Sciatic nerve (tissue), 2 donors: ENCODE measurements at places on chromosomes 6 and 20.
A peak's percentile ranks its signal among the peaks of the same experiment; 100 is the strongest.

- DNase-seq = no peak
These were observed 649.7 kb upstream of the CHD6 start for GRCh38 chr20:42267793-42268384.

DNA sequence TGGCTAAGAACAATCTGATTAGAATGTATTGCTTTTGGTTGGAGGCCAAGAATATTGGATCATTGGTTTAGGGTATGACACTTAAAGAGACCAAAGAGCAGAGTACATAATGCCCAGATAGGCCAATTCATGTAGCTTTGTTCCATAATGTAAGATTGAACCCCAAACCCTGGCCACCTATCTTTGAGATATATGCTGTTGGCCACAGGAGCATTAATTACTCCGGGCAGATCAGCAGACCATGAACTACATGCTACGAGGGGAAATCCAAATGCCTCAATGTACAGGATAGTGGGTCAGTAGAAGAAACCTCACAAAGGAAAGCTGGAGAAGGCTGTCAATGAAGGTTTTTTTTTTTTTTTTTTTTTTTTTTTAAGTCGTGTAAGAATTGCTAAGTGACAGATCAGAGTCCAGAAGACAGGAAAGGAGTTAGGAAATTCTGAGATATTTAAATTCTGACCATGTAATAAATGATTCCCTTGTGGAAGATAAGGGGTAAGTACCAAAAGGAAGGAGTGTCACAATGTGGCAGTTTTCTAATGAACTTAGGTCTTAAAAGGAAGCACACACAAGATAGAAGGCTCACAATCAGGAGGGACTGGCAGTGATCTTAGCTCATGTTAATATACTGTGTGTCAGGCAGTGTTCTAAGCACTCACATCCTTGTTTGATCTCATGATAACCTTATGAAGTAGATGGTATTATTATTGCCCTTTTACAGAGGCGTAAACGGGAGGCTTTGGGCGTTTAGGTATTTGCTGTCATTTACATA lies 61.4 kb downstream of the CARMIL1 start:
- DNase-seq = no peak

- DNase-seq = no peak
These were observed 175.7 kb downstream of the ALDH8A1 start for GRCh38 chr6:134774201-134774638.

- DNase-seq = no peak
These were observed 14.5 kb upstream of the RGS17 start for GRCh38 chr6:153145591-153145990.

DNA sequence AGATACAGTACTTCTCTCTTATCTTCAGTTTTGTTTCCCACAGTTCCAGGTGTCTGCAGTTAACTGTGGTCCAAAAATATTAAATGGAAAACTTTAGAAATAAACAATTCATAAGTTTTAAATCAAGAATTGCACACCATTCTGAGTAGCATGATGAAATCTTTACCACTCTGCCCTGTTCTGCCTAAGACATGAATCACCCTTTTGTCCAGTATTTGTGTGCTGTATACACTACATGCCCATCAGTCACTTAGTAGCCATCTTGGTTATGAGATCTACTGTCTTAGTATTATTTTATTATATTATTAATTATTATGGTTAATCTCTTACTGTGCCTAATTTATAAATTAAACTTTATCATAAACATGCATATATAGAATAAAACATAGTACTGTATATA lies 279.0 kb downstream of the OGFRL1 start:
- DNase-seq = no peak

DNA sequence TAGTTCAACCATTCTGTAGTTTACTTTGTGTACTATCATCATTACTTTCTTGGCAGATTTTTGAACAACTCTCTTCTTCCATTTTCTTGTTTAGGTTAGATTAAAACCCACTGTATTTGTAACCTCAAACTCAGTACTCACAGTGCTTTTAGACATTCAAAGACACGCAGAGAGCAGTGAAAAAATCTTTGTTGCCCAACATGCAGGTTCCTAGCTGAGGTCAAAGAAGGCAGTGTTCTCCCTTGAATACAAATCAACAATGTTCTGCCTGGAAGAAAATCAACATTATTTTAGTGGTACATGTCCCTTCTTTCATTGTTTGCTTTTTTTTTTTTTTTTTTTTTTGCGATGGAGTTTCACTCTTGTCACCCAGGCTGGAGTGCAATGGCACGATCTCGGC lies 11.2 kb downstream of the CYB5R4 start:
- DNase-seq = no peak

GRCh38 chr6:150696190-150696589 lies 96.5 kb downstream of the PLEKHG1 start:
- no peak for DNase-seq

DNA sequence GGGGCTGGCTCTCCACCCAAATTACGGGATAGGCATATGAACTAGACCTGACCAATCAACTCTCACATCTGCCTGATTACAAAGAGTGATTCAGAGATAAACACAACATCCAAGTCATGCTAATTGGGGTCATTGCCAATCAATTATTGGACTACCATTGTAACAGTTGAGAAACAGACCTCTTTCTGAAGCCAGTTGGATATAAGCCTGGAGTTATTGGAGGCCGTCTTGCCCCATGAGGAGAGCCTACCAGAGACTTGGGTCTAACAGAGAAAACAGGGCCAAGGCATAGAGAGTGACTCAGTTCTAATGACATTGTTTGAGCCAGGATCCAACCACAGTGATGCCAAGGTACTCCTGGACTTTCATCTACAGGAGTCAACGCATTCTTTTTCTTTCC lies 39.4 kb upstream of the HIVEP2 start:
- no peak for DNase-seq

- DNase-seq = peak; percentile 61
These were observed 967 bp downstream of the SMPDL3A start for GRCh38 chr6:122790028-122790422.

GRCh38 chr20:10795286-10796026 lies 121.7 kb upstream of the JAG1 start:
- DNase-seq = no peak

GRCh38 chr6:152416652-152417051 lies 220.5 kb downstream of the SYNE1 start:
- DNase-seq = no peak

GRCh38 chr20:23047001-23047737 lies 2.3 kb downstream of the THBD start:
- no peak for DNase-seq

GRCh38 chr6:83193747-83194566 lies 800 bp downstream of the RWDD2A start:
- DNase-seq = peak; percentile 68

DNA sequence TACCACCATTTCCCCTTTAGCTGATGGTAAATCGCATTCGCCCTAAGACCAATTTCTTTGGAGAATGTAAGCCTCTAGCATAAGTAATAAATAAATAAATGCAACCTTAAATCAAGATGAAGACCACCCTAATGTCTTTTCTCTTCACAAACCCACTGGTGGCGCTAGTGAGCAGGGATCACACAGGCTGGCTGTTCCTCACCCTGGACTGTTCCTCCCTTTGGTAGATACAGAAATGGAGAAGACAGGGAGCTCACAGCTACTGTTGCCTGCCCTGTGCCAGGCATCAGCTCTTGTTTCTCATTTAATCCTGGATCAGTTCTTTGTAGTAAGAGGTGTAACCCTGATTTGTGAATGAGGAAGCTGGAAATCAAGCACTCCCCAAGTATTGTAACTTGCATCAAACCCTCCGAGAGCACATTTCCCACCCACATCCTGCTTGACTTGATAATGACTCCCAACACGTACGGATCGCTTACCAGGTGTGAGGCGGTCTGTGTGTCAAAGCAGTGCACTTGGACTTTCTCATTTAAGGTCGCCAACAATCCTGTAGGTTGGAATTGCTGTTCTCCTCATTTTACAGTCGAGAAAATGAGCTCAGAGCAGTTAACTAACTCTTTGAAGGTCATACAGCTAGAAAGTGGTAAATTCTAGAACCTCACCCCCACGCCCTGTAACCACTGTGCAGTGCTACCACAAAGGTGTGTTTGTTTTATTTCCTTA lies 236.1 kb downstream of the TSHZ2 start:
- no peak for DNase-seq

DNA sequence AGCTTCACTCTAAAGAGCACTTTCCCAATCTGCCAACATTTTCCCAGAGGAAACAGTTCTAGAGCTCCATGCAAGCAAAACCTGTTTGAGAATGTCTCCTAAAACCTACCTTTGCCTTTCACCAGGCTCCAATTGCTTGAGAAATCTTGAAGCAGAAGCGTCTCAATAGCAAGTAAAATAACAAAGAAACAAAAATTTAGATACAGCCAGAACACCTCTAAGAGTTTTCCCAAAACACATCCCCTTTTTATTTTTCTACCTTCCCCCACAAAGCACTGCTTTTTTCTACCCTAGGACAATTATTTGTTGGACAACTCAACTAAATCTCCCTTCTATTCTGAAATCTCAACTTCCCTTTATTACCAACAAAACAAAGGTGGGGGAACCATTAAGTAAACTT lies 3.6 kb downstream of the VGLL2 start:
- no peak for DNase-seq

GRCh38 chr6:122704066-122704465 lies 75.5 kb upstream of the FABP7 start:
- no peak for DNase-seq

DNA sequence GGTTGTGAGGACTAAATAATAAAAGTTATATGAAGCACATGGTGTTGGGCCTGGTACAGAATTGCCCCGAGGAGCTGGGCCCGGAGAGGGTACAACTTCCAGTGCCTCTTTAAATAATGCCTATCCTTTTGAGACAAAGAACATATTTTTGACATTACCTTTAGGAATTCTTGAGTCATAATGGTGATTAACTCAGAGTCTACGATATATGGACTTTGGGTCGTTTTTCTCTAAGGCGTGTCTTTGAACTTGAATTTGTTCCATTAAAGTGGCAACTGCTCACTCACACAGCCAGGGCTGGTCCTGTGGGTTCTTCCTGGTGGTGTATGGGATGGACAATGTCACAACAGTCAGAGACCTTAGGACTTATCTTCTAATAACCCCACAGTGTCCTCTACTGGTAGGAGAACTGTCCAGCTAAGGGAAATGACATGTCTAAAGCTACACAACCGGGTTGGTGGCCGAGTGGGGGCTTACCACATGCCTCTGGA lies 106.5 kb downstream of the CDC5L start:
- DNase-seq = no peak

DNA sequence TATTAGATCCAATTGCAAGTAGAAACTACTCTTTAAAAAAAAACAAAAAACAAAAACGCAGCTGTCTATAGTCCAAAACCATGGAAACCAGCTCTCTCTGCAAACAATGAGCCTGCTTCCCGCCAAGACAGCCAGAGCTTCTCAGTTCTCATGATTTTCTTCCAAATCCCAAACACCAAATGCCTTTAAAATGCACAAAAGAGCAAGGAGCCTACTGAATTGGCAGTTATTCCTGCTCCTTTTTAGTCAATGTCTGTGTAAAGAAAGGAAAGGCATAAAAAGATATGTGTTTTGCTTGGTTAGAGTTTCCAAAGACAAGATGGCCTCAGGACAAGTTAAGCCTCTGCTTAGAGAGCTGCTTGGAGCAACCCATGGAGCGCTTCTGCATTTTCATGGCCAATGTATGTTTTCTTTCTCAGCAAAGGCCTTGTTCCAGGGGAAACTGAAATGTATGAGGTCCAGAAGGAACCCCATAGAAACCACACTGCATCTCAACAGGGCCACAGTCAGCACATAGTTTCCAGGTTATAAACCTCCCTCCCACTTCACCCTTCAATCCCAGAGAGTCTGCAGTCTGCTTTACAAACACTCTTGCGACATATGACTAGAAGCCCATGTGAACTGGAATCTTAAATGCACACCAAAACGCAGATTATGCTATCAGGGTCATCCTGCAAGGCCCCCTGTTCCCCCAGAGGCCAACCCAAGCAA lies 209.3 kb upstream of the TAB2 start:
- DNase-seq = no peak

DNA sequence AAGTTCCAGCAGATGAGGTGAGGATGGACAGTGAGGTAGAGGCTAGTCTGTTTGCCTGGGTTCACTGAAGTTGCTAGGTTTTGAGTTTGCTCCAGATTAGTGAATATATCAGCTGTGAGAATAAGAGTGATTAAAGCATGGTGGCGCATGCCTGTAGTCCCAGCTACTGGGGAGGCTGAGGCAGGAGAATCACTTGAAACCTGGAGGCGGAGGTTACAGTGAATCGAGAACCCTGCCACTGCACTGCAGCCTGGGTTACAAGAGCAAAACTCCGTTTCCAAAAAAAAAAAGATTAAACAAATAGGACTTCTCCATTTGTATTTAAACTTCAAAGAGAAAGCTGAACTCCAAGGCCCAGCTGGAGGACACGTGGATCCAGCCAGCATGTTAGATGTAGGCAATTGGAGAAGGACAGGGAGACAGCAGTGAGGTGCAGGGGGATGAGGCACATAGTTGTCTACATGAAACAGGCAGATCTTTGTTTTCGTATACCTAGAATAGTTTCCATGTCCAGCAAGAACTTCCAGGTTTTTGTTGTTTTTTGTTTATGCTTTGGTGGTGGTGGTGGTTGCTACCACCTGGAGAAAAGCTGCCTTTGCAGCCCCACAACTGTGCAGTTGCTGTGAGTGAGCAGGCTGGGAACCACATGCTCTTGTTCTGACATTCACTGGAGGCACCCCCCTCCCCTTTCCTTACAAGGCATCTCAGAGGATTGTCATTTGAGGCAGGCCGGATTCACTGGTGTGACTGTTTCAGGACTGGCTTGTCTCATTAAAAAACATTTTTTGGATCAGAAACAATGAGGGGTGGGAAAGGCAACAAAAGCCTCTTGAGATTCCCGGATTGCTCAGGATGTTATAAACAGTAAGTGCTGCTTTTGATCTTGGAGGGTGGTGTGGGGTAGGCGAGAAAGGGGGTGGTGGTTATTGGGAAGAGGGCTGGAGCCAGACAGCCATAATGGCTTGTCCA lies 72.3 kb downstream of the JARID2 start:
- no peak for DNase-seq

DNA sequence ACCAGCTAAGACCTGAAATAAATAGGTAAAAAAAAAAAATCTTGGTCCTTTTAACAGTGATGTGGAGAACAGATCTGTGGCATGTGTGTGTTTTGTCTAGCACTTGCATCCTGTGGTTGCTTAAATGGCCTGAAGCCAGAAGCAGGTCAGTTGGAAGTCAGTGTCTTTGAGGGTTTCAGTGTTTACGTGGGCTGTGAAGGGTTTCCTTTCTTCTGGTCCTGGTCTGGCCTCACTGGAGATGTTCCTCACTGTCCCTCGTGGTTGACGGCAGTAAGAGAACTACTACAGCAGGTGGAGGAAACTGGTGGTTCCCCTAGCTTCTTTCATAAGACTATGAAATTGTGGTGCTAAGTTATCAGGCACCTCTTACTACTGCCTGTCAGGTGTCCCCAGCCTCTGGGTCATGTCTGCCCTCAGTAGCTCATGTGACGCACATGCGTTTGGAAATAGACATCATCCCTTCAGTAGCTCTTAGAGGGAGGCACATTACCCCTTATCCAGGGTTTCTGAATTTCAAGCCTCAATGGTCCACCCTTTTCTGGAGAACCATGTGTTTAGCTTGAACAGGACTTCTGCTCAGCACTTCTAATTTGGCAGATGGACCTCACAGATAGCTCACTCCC lies 59.4 kb upstream of the SCP2D1 start:
- no peak for DNase-seq

- no peak for DNase-seq
These were observed 195.5 kb downstream of the EYA4 start for GRCh38 chr6:133436652-133437051.
